Subcutaneous preadipocyte (primary cell): ENCODE measurements at places on chromosomes 11 and 22. TPM values are rescaled to one million over a fixed set of nuclear protein-coding genes. Genes with fewer than 3 reads are reported as not detected.

The NLRP14 gene
- under 0.01 and 0.20 TPM in 2 replicates for total RNA-seq

The C11orf21 gene
- not detected in 2 replicates for total RNA-seq

The ALDH3B2 gene
- total RNA-seq = not detected in 2 replicates

The DDI1 gene
- not detected in 2 replicates for total RNA-seq

The C11orf52 gene
- 0.37 TPM in 1 of 2 replicates, not detected in the other for total RNA-seq

The PACSIN3 gene
- total RNA-seq = 9.9 and 14.1 TPM in 2 replicates

The TENM4 gene
- 5.9 and 8.6 TPM in 2 replicates for total RNA-seq

The VWCE gene
- total RNA-seq = 3.1 and 8.1 TPM in 2 replicates

The OR6T1 gene
- total RNA-seq = not detected in 2 replicates

The RASGRP2 gene
- 0.20 and 0.37 TPM in 2 replicates for total RNA-seq

The NCAM1 gene
- total RNA-seq = 0.20 and 0.37 TPM in 2 replicates

The EFEMP2 gene
- total RNA-seq = 38.3 and 39.7 TPM in 2 replicates

The RIMBP3B gene
- under 0.01 and 0.37 TPM in 2 replicates for total RNA-seq

The TLCD5 gene
- total RNA-seq = 7.2 and 10.7 TPM in 2 replicates

The BAIAP2L2 gene
- 4.1 and 6.2 TPM in 2 replicates for total RNA-seq

The PTPRCAP gene
- total RNA-seq = 0.78 and 1.1 TPM in 2 replicates

The GAB2 gene
- 6.1 and 10.7 TPM in 2 replicates for total RNA-seq
